ENCODE measurements at places on chromosomes 13 and 19.

GRCh38 chr13:40996426-40997092, 22.6 kb downstream of the ELF1 start:
- DNase-seq = no peak

DNA sequence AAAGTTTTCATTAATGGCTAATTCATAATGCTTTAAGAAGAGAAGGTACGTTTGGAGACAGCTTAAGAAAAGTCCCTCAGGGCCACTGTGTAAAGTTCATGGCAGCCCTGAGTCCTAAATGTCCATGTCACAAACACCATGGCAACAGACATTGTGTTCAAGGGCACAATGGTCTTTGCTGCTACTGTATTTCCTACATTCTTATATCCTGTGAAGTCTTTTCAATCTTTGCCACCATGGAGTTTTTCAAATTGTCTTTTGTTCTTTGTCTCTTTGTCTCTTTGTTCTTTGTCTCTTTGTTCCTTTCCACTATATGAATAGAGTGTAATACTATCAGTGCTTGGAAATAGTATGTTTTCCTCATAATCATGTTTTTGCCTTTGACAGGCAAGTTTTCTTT, 178.8 kb downstream of the VWA8 start:
- no peak for DNase-seq

DNA sequence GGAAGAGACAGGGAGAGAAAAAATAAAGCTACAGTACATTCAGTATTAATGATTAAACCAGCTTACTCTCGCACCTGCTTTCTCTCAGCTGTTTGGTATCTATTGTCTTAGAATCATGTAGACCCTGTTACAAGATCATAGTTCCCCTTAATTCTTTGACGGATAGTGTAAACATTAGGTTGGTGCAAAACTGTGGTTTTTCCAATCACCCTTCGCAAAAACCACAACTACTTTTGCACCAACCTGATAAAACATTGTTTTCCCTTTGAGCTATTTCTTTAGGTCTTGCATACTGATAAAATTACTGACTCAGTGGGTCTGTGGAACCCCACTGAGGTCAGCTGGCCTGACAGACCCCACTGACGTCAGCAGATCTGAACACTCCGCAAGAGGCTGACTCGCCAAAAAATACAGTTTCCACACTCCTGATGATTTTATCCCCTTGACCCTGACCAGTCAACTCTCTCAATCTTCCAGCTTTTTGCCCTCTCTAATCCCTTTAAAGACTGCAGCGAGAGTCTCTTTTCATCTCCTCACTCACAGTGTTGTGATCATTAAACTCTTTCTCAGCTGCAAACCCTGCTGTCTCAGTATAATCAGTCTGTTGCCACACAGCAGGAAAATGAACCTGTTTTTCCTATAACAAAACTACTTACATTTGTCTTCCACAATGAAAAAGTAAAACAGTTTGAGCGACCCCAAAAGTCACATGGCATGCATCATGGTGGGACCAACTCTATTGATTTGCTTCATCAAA, 123.9 kb downstream of the SLITRK6 start:
- no peak for DNase-seq

- peak; percentile 88 for DNase-seq
Measured at GRCh38 chr13:58018865-58019264, 387.3 kb downstream of the PCDH17 start.

- no peak for DNase-seq
Measured at GRCh38 chr13:113650731-113651148, 7.3 kb downstream of the ATP4B start.

- no peak for DNase-seq
Measured at GRCh38 chr13:23449398-23450162, 16.1 kb upstream of the SACS start.

DNA sequence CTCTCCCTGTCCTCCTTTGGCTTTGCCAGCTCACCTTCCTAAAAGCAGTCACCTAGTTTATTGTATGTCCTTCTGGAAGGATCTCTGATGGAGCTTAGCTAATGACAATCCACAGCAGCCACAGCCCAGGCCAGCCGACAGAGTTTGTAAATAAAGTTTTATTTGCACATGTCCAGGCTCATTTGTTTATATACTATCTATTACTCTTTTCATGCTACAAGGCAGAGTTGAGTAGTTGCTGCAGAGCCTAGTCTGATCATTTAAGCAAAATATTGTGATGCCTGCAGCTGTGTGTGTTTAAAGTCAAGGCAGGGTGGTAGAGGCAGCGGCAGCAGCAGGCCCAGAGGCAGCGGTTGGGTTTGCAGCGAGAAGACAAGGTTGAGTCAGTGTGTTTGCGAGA, 32.6 kb downstream of the NKPD1 start:
- no peak for DNase-seq

- no peak for DNase-seq
Measured at GRCh38 chr13:61830475-61830874, 414.8 kb upstream of the PCDH20 start.

- no peak for DNase-seq
Measured at GRCh38 chr13:34816245-34816884, 125.7 kb upstream of the NBEA start.

- no peak for DNase-seq
Measured at GRCh38 chr19:6593651-6594416, 2.9 kb upstream of the CD70 start.
